ENCODE measurements at places on chromosomes 4 and X.

- no peak for DNase-seq
Observed at GRCh38 chrX:8323356-8323755, 141.3 kb upstream of the VCX3B start.

GRCh38 chr4:5979981-5980380 lies 38.2 kb downstream of the C4orf50 start:
- no peak for DNase-seq

DNA sequence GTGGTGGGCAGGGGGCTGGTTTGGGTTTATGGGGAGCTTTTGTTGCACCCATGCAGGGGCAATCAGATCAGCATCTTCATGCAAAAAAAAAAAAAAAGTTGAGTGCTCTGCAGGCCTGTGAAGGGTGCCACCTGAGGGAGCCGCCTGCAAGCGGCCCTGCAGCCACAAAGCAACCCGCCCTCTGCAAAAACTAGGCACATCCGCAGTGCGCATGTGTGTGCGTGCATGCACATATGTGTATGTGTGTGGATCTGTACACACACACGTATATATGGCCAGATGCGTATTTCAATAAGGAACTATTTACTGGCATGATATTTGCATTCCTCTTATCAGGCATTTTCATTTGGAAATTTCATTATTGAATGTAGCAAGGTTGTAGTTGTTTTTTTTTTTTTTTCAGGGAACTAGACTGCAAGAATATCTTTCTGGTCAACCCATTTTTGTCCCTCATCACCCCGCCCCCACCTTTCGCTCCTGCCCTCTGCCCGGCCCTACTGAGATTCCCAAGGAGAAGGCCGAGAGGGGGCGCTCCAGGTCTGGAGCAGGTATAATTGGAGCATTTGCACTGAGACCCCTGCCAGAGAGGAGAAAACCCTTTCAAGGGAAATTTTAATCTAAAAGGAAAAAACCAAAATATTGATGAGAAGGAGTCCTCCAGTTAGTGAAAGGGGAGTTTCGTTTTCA lies 18.1 kb downstream of the CCNQ start:
- DNase-seq, result no peak

- no peak for DNase-seq
Observed at GRCh38 chr4:79917246-79917645, 155.8 kb downstream of the ANTXR2 start.

DNA sequence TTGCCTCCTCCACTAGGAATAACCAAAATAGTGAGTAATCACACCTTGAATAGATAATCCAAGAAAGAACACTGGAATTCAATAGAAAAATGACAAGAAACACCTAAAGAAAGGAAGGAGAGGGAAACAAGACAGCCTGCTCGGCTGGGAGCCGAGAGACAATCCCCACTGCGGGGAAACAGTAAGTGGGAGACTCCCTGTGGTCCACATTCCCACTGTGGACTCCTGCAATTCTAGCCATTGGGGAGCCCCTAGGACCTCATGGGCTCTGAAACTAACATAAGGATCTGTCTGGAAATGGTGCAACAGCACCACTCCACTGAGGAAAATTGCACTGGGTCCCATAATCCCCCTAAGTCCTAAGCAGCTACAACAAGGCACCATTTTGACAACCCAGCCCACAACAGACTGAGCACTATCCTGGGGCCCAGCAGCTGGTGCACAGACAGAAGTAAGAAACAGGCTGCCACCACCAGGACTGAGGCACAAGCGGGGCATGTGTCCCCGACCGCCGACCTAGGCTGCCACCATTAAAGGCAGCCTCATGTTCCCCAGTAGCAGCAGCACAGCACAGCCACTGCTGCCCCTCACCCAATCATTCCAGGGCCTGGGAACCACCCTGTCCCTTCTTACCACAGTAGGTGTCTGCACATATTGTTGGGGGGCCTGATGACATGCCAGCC lies 14.2 kb downstream of the LRBA start:
- DNase-seq, result no peak
